ENCODE measurements at places on chromosomes 2 and 18.

GRCh38 chr2:111715987-111716904, 167.7 kb downstream of the ANAPC1 start:
- DNase-seq, result no peak

- no peak for DNase-seq
Observed at GRCh38 chr2:6968319-6969100, 51.3 kb downstream of the RNF144A start.

GRCh38 chr2:98142106-98142791, 55.3 kb downstream of the VWA3B start:
- no peak for DNase-seq

- no peak for DNase-seq
Observed at GRCh38 chr2:104332731-104333130, 521.2 kb upstream of the POU3F3 start.

DNA sequence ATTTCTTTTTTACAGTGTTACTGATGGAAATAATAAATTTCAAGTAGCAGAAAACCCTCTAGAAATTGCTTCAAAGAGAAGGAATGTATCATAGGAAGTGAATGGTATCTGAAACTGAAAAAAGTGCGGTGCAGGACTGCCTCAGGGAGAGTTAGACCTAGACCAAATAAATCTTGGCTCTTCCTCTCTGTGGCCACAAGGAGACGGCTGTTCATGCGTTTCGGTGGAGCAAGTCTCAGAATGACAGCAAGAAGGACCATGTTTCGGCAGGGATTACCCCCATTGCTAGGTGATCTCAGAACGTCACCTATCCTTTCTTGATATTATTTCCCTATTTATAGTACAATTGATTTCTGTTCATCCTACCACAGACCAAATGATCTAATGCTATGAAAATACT, 522.3 kb downstream of the SOX11 start:
- no peak for DNase-seq

- DNase-seq, result no peak
Observed at GRCh38 chr2:169006665-169007064, 24.5 kb downstream of the ABCB11 start.

DNA sequence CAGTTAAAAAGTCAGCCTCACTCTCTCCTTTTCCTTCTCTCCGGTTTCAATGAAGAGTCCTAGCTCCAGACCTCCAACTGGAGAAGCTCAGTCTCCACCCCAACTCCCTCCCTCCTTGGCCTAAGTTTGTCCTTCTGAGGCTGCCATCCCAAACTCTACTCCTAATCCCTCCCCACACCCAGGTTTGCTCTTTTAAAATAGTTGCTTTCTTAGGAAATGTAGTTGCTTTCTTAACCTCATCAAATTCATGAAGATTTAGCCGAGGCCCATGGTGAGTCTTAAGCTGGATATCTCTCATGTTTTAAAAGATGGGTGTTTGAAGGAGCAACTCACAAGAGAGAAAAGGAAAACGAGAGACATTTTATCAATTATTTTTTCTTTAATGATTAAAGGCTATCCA, 937 bp upstream of the LANCL1 start:
- DNase-seq, result no peak

GRCh38 chr2:82795446-82795845, 1663.6 kb downstream of the SUCLG1 start:
- no peak for DNase-seq

DNA sequence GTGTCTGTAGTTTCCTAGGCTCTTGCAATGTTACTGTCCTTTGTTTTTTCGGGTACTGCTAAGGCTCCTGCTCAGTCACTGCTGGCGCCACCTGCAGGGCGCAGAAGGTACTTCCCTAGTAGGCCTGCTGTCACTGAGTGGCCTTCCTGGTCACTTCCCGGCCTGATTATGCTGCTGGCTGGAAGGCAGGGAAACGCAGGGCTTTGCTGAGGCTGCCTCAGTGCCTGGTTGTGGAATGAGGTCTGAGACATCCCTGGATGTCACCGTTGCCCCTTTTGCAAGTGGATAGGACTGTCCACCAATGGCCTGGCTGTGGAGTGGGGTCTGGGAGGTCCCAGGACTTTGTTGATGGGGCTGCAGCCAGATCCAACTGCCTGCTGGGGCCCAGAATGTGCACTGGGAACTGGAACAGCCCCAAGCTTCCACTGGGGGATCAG, 13.1 kb downstream of the DAW1 start:
- no peak for DNase-seq

- DNase-seq, result no peak
Observed at GRCh38 chr18:76479351-76480238, 15.4 kb downstream of the ZNF516 start.

DNA sequence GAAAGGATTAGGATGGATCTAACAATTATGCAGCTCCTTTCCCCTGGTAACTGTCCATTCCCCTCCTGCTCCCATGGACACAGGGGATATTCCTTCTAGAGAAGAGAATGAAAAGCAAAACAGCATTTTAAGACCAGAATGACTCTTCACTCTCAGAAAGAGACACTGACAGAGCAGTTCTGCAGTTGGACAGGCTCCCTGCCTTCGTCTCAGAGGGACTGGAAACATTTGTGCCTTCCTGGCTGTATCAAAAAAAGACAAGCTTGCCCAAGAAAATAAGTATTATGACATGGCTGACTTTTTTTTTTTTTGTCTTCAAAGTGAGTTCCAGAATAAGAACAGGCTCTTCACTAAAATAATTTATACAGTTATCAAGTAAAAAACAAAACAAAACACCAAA, 9.5 kb downstream of the PID1 start:
- DNase-seq, result no peak

DNA sequence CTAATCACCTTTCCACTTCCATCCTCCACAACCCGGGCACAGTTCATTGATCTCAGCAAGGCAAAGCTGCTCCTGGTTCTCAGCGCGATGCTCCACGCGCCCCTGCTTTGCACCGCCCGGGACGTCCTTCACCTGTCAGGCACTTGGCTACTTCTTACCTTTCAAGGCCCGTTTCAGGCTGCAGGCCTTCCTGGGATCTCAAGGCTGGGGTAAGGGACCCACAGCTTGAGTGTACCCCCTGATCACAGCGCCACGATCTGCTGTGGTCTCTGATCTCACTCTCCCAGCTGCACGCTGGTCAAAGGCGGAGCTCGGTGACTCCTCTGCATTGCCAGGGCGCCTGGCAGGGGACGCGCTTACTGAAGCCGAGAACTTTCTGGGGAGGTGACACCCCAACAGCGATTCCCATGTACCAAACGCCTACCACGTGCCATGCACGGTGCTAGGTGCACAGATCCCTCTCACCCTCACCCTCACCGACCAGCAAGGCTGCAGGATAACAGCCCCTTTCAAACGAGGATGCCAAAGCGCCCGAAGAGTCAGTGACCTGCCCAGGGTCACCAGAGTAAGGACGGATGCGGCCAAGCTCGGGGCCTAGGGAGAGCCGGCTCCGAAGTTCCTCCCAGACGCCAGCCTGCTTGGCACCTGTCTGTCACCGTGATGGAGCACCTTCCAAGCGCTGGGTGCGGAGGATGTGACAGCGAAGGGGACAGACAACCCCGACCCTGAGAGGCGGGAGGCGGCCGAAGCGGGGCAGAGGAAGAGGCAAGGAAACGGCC, 818 bp downstream of the ITGB1BP1 start:
- peak; percentile 13 for DNase-seq

GRCh38 chr2:164785457-164785856, 56.2 kb downstream of the COBLL1 start:
- no peak for DNase-seq

DNA sequence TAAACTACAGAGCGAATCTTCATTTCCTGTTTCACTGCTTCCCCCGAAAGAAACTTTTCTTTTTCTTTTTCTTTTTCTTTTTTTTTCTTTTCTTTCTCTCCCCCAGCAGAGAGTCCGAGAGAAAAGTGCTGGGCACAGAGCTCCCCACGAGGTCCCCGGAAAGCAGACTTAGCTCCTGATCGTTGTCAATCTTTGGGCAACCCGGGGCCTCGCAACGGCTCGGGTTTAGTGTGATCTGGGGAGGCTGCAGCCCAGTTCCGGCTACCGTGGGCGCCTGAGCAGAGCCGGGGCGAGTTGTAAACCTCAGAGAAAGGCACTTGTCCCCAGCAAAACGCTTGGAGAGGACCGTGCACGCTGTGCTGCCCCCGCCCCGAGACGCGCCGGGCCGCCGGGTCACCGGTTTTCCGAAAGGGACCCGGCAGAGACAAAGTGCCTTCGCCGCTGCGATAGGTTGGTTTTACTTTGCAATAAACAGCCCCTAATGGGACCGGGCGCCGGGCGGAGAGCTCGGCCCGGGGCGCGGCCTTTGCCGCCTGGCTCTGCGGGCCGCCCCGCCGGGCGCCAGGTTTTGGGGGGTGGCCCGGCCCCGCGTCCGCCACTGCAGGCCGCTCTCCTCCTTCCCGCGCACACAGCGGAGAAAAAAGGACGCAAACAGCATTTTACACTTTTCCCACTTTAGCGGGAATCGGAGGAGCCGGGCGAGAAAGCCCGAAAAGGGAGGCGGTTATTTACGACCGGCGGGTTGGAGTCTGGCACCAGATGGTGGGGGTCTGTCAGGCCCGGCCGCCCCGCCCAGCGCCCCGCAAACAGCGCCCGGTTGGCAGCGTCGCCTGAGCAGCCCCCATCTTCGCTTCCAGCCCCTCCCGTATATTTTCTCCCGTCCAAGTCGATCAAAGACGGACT, 136.0 kb downstream of the INSIG2 start:
- no peak for DNase-seq

GRCh38 chr18:6399776-6400175, 14.9 kb downstream of the L3MBTL4 start:
- no peak for DNase-seq

DNA sequence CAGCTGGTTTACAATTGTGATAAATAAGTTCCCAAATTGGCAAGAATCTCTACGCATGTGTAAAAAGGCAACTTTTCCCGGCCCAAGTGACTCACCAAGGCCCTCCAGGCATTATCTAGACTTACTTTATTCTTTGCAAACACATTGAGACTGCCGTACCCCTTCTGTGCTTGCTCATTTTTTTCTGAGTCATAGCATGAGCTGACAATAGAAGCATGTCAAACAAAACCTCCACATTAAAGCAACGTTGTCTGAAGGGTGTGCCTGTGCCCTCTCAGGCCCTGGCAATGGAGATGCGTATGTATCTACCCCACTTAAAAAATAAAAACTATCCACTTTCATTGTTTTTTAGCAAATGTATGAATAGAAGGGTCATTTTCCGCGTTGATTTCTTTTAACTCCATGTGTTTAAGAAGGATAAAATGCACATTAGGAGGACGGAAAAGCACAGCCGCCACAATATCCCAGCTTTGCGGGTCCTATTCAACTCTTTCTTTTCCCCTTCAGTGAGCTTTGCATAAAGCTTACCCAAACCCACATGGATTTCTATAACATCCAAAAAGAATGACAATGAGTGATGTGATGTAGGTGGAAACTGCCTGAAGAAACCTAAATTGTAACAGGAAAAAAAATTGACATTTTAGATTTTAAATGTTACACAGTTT, 298.2 kb downstream of the CDCA7 start:
- no peak for DNase-seq

DNA sequence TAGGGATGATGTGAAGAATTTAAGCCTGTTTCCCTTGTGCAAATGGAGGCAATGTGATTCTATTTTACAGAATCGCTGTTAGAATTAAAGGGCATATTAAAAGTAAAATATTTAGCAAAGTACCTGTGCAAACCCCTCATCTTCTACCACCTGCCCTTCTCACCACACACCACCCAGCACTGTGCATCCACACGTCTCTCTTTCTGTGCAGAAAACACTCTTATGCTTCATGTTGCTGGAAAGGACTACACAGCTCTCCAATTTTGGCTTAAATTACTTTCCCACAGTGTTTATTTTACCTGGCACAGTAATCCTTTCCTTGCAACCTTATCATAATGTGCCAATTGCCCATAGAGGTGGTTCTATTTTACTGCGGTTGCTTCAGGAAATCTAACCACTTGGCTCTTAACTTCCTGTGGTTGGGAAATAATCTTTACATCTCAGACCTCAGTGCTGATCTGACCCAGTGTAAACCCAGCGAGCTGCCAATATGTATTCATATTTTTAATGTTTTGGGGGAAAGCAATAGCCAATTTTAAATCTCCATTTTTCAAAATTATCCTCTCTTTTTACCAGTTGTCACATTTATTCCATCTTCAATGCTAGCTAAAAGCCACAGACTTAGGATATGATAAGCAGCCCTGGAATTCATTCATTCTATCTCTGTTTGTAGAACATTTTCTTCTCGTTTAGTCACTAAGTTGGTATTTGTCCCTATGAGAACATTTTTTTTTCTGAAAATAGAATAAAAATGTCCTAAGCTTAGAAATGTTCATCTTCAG, 250.9 kb downstream of the DSEL start:
- no peak for DNase-seq

GRCh38 chr2:157898591-157898996, 22.5 kb upstream of the ACVR1 start:
- DNase-seq, result no peak

DNA sequence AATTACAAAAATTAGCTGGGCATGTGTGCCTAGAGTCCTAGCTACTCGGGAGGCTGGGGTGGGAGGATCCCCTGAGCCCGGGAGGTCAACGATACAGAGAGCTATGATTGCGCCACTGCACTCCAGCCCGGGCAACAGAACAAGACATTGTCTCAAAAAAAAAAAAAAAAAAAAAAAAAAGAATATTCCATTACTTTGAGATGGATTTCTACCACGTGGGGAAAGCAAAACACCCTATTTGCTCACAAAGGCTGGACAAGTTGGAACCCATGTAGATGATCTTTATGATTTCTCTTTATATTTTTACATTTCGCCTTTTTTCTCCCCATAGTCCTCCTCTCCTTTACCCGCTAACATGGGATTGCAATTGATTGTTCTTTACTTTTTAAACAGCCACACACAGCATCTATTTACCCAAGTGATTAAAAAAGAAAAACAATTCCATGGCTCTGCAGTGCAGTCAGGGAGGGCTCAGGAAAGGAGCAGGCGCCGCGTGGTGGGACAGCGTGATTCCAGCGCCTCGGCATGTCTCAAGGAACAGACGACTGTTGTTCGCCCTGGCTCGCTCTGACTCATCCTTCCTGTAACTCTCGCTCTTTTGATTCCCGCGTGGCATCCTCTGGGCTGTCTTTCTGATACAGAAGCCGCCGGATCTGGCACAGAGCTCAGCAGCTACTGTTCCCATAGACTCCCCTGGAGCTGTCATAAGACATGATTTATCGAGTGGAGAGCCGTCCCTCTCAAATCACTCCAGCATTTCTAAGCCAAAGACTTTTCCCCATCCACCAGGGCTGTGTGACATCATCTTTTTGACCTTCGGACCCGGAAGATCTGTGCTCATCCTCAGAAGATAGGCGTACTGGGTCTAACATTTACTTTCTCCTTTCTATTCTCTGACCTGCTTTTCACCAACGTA, 230.4 kb upstream of the AGAP1 start:
- DNase-seq, result no peak

- no peak for DNase-seq
Observed at GRCh38 chr2:200604571-200605255, 18.9 kb downstream of the AOX1 start.

DNA sequence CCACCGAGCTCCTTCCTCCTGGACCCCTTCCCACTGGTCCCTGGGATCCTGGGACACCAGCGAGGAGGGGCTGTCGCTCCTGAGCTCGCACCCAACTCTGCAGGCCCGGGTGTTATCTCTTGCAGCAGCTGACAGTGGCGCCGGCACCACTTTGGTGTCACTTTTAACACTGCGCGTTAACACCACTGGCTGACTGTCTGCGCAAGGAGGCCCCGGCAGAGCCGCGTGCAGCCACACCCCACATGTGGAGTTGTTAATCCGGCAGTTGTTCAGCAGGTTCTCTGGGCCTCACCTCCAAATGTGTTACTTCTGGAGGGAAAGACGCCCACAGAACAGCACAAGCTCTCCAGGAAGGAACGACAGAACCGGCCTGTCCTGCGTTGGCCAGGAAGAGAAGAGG, 155.0 kb upstream of the GLI2 start:
- DNase-seq, result no peak

GRCh38 chr2:42918041-42918440, 125.7 kb upstream of the HAAO start:
- no peak for DNase-seq

- no peak for DNase-seq
Observed at GRCh38 chr2:79638410-79638809, 125.6 kb downstream of the CTNNA2 start.

Data from activated CD8-positive, alpha-beta memory T cell treated with anti-CD3 and anti-CD28 coated beads for 1 hour (primary cell).